ENCODE measurements at places on chromosomes 3 and 15.

GRCh38 chr3:152623286-152623911, 211.5 kb upstream of the P2RY1 start:
- DNase-seq, result no peak

- no peak for DNase-seq
These were observed 33.6 kb downstream of the CD200R1L start for GRCh38 chr3:112813016-112813415.

DNA sequence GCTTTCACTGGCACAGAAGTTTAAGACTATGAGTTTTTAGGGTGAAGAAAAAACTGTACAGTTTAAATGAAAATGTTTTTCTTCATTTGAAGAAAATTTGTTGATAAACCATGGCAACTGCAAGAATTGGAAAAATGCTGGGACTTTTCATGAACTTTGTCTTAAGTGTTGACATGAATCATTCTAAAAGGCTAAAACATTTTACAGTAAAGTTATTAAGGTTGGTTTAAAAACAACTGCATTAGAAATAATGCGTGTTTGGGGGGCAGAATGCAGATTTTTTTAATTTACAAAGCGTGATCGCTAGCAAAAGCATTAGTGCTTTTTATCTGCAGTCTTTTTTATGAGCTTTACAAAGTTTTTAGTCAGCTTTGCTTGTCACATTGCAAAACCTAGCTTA, 601.9 kb upstream of the TGFBR2 start:
- DNase-seq, result no peak

- no peak for DNase-seq
These were observed 200.9 kb upstream of the ZPLD1 start for GRCh38 chr3:102233881-102234280.

DNA sequence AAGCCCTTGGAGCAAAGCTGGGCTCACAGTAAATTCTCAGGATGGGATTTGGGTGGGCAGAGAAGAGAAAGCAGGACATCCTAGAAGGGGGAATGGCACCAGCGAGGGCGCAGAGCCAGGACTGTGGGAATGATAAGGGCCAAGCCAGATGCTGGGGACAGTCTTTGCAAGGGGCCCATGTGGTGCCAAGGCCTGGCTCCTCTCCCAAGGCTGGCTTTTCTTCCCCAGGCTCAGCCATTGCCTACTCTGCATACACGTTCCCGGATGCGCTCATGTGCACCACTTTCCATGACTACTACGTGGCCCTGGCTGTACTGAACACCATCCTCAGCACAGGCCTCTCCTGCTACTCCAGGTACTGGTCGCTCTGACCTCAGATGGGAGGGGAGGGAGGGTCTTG, 24.7 kb upstream of the KIF23 start:
- DNase-seq, result no peak

DNA sequence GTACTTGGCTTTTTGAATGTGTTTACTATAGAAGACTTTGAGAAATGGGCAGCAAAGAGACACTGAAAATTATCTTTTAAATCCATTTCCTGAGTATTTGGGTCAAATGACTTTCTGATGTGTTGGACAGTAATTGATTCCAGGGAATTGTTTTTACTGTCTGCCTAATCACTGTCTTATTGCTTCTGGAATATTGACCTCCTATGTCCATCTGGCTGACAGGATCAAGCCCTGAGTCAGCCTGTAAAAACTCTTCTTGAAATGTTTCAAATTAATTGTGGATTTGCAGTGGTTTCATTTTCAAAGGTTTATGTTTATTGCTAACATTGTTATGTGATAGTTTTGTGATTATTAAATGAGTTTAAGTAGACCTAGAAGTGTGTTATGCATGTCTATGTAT, 50.6 kb upstream of the MLF1 start:
- DNase-seq, result no peak

GRCh38 chr3:178386401-178386800, 149.8 kb upstream of the KCNMB2 start:
- no peak for DNase-seq

- no peak for DNase-seq
These were observed 108.7 kb downstream of the ITPR1 start for GRCh38 chr3:4601892-4602291.

GRCh38 chr15:61169904-61170695, 59.0 kb downstream of the RORA start:
- no peak for DNase-seq

- no peak for DNase-seq
These were observed 123.4 kb upstream of the FRMD4B start for GRCh38 chr3:69509288-69509687.

DNA sequence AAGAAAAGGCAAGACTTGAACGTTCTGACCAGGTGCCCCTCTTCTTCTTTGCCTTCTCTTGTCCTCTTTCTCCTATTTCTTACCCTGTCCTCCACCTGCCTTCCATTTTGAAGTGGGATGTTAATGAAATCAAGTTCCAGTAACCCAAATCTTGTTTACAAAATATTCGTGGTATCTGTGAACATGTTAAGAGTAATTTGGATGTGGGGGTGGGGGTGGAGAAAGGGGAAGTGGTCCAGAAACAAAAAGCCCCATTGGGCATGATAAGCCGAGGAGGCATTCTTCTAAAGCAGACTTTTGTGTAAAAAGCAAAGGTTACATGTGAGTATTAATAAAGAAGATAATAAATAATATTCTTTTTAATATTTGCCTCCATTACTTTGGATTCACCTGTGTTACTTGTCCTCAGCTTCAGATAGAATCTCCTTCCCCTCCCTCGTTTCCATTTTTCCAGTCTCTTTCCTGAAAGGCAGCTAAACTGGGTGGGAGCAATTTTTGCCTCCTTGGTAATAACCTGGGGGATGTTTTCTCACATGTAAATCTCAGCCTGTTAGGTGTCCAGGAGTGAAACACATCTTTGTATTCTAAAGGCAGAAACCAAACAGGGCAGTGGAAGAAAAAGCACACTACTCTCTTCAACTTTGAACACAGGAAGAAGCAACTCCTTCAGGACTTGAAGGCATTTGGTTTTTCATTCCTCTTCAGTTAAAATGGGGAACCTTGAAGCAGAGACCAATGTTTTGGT, 3.2 kb downstream of the CHST2 start:
- DNase-seq, result no peak

GRCh38 chr3:81354119-81354518, 407.3 kb downstream of the GBE1 start:
- DNase-seq, result no peak

GRCh38 chr3:125394406-125394805, 19.3 kb upstream of the ZNF148 start:
- DNase-seq, result no peak

GRCh38 chr15:95577927-95578326, 752.6 kb upstream of the NR2F2 start:
- DNase-seq, result no peak

GRCh38 chr3:190210608-190211007, 89.9 kb upstream of the P3H2 start:
- DNase-seq, result no peak

GRCh38 chr15:66782785-66783184, 80.7 kb downstream of the SMAD6 start:
- no peak for DNase-seq

DNA sequence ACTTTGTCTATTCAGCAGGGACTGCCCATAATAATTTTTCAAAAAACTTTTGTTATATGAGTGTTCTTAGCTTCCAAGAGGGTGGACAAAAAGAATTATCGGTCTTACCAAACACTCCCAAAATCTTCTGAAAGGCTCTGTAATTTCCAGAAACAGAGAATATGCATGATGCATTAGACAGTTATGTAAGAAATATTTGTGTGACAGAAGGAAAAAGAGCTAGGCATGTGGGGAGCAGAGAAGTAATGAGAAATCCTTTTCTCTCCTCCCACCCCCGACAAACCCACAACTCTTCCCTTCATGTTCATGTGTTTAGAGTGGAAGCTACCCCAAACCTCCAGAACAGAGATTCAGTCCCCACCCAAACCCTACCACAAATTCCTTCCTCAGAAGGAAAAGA, 86.8 kb downstream of the MYO5A start:
- DNase-seq, result no peak

DNA sequence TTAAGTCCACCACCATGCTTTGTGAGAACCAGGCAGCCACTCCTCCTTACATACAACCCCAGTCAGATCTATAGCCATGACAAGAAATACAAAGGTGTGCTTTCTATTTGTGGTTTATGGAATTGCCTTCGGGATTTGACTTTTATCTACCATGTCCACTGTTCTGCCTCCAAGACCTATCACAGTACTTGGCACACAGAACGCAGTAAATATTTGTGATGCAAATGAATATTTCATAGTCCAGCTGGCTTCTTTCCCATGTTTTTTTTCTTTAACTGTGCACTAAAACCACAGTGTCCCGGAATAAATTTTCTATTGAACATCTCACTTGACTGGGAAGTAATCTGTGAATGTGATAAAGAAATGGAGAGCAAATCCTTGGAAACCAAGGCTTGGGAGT, 314.7 kb downstream of the RORA start:
- DNase-seq, result no peak

- no peak for DNase-seq
These were observed 5.0 kb upstream of the RAMAC start for GRCh38 chr15:82980981-82981380.

- no peak for DNase-seq
These were observed 8.2 kb downstream of the NDUFB4 start for GRCh38 chr3:120604382-120604781.

DNA sequence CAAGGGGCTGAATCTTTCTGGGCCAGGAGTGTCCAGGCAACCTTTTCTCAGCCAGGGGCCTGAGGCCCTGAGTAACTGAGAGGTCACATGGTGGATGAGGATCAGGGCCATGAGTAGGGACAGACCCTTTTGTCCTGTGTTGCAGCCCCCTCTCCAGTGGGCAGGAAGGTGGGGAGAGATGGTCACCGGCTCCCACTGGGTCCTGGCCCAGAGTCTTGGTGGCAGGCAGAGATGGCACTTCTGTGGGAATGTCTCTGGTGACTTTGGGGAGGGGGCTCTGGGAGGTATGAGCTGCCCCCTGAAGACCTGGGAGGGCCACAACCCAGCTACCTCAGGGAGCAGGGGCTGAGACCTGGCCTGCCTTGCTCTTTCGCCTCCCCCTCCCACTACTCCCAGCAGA, 6.8 kb downstream of the ESYT3 start:
- DNase-seq, result no peak

- no peak for DNase-seq
These were observed 3.2 kb upstream of the RAD51 start for GRCh38 chr15:40691737-40692136.

- DNase-seq, result no peak
These were observed 22.2 kb upstream of the NRROS start for GRCh38 chr3:196617256-196617655.

DNA sequence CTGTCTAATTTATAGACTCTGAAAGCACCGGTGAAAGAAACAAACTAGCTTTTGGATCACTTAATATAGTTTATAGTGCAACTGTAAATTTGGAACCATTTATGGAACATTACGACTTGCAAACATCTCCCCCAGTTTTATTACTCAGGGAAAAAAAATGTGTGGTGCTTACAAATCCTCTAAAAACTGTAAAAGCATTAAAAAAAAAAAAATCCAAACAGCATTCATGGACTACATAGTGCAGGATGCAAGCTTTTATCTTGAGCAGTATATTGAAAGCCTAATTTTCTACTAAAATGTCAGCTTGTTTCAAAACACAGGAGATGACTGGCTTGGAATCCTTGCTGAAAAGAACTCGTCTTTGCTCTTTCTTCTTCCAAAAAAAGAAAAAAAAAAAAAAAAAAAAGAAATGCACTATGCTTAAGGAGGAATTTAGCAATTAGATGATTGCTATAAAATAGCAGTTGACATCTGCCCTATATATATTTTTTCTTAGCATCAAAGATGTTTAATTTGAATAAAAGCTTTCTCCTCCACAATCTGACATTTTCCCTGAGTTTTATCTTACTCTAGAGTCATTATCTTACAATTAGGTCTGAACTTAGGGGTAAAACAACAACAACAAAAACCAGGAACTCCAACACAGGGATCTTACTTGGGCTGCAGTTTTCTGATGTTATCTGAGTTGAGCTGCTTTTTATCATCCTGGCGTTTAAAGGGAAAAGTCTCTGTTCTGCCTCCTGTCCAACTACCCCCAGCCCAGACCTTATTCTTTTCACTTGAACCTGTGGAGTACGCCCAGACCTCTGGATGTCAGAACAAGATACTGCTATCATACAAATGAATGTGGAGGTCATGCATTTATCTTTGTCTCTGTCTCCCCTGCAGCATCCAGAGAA, 62.6 kb upstream of the PDZRN3 start:
- DNase-seq, result no peak

- DNase-seq, result no peak
These were observed 28.4 kb upstream of the MYRIP start for GRCh38 chr3:39781025-39781424.

- DNase-seq, result no peak
These were observed 170.4 kb downstream of the FHIT start for GRCh38 chr3:61080737-61081445.

- no peak for DNase-seq
These were observed 25.8 kb upstream of the NFKBIZ start for GRCh38 chr3:101823525-101823924.

DNA sequence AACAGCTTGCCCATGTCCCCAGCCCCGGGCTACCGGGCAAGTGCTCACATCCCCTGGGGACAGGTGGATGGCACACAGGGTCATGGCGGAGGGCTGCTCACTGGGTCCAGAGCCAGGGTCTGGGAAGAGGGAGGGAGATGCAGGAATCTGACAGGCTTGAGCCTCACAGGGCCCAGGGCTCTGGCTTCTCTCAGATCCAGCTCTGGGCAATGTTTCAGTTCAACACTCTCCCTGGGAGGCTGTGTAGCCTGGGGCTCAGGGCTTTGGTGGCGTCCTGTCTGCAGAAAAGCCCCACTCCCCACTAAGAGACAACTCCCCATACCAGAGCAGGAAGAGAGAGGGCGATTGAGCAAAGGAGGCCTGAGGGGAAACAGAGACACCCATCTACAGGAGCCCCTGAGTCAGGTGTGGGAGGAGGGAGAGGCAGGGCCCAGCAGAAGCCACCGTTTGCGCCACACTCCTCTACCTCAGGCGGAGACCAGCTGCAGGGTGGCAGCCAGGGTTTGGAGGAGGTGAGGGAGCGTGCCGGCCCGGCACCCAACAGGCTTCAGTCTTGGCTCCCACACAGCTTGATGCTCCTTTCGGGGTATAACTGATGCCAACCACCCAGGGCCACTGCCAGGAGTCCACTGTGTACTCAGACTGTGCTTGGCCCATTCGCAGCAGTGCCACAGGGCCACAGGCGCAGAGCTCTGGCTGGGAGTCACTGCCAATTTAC, 16.8 kb upstream of the SRP14 start:
- DNase-seq, result no peak

GRCh38 chr15:91891101-91891500, 37.6 kb downstream of the SLCO3A1 start:
- DNase-seq, result no peak

DNA sequence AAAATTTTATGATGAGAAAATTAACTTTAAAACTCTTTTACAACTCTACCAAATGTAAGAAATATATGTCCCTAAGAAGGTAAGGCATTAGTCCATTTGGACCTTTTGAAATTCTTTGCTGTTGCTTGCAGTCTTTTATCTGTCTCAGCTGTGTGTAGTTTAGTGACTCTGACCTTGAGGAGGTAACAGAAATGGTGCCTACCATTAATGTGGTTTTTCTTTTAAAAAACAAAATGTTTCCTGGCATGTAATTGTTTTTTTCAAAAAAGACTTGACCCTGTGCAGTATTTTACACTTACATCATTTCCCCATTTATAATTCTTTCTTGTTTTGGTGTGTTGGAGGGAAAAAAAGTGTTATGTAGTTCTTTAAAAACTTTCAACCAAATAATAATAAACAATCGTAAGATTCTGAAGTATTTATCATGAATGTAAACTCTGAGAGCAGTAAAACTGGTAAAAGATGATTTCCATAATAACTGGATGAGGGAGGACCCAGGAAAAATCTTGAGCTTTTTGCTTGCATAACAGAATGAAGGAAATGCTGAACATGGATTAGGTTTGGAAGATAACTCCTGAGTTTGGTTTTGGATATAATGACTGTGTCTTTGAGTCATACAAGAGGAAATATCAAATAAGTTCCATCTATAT, 225.1 kb downstream of the CHST2 start:
- no peak for DNase-seq

Measured in activated CD4-positive, alpha-beta T cell treated with anti-CD3 and anti-CD28 coated beads, Interleukin-2, amount 50 U/mL, for 24 hours (primary cell).